ENCODE measurements at places on chromosomes 5 and 9. TPM values are rescaled to one million over a fixed set of nuclear protein-coding genes. Genes with fewer than 3 reads are reported as not detected.

- no peak for DNase-seq
Observed at GRCh38 chr5:113240951-113241726, 193.7 kb downstream of the TSSK1B start.

ACO1 gene
- 63.0 TPM for total RNA-seq

SHISAL2B gene
- total RNA-seq, result not detected

- no peak for DNase-seq
Observed at GRCh38 chr5:118956727-118957126, 31.6 kb downstream of the DTWD2 start.

- DNase-seq, result no peak
Observed at GRCh38 chr9:23557689-23558088, 268.4 kb downstream of the ELAVL2 start.

DNA sequence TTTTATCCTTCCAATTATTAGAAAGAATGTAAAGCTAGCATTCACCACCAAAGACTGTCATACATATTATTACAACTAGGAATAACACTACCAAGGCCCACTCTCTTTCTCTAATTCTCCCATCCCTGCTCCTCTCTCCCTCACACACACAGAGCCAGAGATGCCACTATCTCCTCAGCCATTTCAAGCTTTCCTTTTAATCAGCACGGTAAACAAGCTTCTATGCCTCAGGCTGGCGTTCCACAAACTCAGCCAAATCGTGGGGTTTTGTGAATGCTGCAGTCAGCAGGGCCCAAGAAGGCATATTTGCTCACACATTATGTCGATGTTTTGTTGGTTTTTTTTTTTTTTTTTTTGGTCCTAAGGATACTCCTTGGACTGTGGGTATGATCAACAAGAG, 979.9 kb upstream of the DMAC1 start:
- no peak for DNase-seq

PNPLA7 gene
- total RNA-seq, result 12.2 TPM
